Effector memory CD4-positive, alpha-beta T cell (primary cell): ENCODE measurements at places on chromosomes 4 and X.

- DNase-seq, result no peak
These were observed 2123.1 kb upstream of the TENM3 start for GRCh38 chr4:180120068-180120467.

DNA sequence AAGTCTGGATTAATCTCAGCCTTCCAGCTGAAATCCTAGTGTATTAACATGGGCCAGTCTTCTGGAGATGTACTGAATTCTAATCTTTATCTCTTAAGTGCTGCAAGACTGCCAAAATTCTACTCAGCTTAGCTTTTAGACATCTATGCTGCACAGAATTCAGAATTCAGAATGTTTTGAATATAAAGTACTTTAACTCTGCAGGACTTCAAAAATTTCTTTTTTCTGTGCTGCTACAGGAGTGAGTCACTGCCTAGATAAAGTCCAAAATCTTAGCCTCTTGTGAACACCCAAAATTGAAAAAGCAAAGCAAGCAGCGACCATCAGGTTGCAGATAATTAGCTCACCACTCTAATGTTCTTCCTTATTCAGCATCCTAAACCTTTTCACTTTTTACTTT lies 1092.6 kb upstream of the PCDH10 start:
- DNase-seq, result no peak

GRCh38 chrX:118347736-118348135 lies 1.8 kb downstream of the WDR44 start:
- no peak for DNase-seq

DNA sequence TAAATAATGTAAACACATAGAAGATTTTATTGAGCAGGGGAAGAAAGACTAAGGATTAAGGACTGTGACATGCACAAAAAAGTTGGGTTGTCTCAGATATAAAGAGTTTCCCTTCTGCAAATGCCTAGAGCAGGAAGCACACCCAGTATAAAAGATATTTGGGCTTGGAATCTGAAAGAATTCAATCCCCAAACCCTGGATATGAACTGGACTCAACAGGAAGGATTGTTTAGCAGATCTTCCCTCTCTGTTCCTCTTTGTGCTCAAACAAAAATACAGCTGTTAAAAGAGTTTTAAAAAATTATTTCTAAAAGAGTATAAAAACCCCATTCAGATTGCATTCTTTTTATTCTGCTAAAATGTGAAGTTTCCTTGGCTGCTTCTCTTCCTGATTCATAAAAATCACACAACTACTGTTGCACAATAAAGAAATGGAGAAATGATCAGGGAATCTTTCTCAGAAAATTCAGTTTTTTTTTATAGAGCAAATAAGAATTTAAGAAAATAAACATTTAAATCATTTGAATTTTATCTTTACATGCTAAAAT lies 71.4 kb downstream of the PDLIM5 start:
- no peak for DNase-seq

DNA sequence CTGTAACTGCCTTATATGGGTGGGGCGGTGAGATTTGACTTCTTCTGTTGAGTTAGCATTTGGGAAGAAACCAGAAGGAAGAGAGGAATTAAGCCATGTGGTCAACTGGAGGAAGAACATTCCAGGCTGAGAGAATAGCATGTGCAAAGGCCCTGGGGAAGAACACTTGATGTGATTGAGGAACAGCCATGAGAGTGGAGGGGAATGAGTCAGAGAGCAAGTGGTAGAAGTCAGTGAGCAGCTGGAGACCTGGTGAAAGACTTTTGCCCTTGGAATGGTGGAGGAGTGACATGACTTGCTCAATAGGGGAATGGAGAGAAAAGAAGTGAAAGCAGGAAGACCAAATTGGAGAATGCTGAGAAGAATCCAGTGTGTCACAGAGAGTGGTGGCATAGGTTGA lies 327.8 kb upstream of the HAND2 start:
- DNase-seq, result no peak

- DNase-seq, result no peak
These were observed 61.7 kb downstream of the EVC start for GRCh38 chr4:5772528-5773270.

GRCh38 chrX:10074241-10074941 lies 82.4 kb upstream of the CLCN4 start:
- DNase-seq, result no peak
